ENCODE measurements at places on chromosomes 4 and X. TPM values are rescaled to one million over a fixed set of nuclear protein-coding genes. Genes with fewer than 3 reads are reported as not detected.

- H3K27me3 ChIP-seq = no peaks in the 10 kb centered on the region
- no peaks in the 10 kb centered on the region for H3K36me3 ChIP-seq
- no peak overlapping the region for H3K27ac ChIP-seq
- no peaks in the 10 kb centered on the region for H3K4me1 ChIP-seq
- no peak overlapping the region for H3K4me3 ChIP-seq
These were observed 200.4 kb downstream of the ADGRL3 start for GRCh38 chr4:61400439-61401038.

DNA sequence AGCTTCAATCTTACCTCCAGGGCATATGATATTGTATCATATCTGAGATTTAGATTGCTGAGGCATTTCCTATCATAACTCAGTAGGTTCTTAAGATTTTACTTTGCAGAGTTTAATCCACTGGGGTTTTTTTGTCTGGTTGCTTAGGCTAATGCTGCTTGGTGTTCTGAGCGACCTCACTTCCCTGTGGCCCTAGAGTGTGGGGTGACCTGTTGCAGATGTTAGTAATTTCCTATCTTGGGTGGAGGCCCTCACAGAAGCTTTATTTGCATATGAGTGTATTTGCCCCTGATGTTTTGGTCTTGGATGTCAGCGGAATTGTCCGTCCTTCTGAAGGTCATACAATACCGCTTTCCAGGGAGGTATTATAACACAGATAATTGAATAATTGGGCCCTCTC lies 137.1 kb downstream of the NDST3 start:
- no peak overlapping the region for H3K27ac ChIP-seq
- no peaks in the 10 kb centered on the region for H3K36me3 ChIP-seq
- no peak overlapping the region for H3K4me3 ChIP-seq

- H3K27ac ChIP-seq = no peak overlapping the region
- H3K27me3 ChIP-seq = no peaks in the 10 kb centered on the region
- H3K4me3 ChIP-seq = no peak overlapping the region
- H3K4me1 ChIP-seq = no peaks in the 10 kb centered on the region
- peak; percentile 55 for DNase-seq
These were observed 615.4 kb downstream of the MID1IP1 start for GRCh38 chrX:39416547-39417260.

GRCh38 chrX:112008724-112009123 lies 73.9 kb downstream of the TRPC5 start:
- no peak for DNase-seq
- H3K27ac ChIP-seq = no peak overlapping the region
- H3K27me3 ChIP-seq = no peaks in the 10 kb centered on the region
- H3K4me1 ChIP-seq = no peaks in the 10 kb centered on the region
- no peaks in the 10 kb centered on the region for H3K36me3 ChIP-seq

- peaks cover 2% of the 10 kb centered on the region for H3K4me1 ChIP-seq
- no peaks in the 10 kb centered on the region for H3K36me3 ChIP-seq
- H3K27ac ChIP-seq = peak within 1 kb of the TSS; percentile 66
- peak; percentile 94 for DNase-seq
- H3K4me3 ChIP-seq = peak within 1 kb of the TSS; percentile 97
- H3K27me3 ChIP-seq = peaks cover 4% of the 10 kb centered on the region
These were observed at the start of gene HPF1 for GRCh38 chr4:169757575-169758184. Gene HPF1, minus strand, starts transcription at chr4:169757944. Its CDS starts 67 bp downstream, at chr4:169757877.

Gene CENPVL1
- polyA plus RNA-seq = not detected

Gene TKTL2
- not detected for polyA plus RNA-seq

All from small intestine (tissue), 16 donors.